ENCODE measurements at places on chromosomes 6 and 20. TPM values are rescaled to one million over a fixed set of nuclear protein-coding genes. Genes with fewer than 3 reads are reported as not detected.

GRCh38 chr6:112032728-112033127, 21.2 kb upstream of the CCN6 start:
- no peak overlapping the region for H3K27ac ChIP-seq
- no peaks in the 10 kb centered on the region for H3K36me3 ChIP-seq
- peaks cover 4% of the 10 kb centered on the region for H3K27me3 ChIP-seq
- peaks cover 23% of the 10 kb centered on the region for H3K4me1 ChIP-seq

OR2H1 gene
- total RNA-seq, result not detected

C6orf58 gene
- total RNA-seq, result not detected

GRCh38 chr6:21213492-21213891, 380.1 kb upstream of the SOX4 start:
- H3K27me3 ChIP-seq, result no peaks in the 10 kb centered on the region
- no peak for DNase-seq
- no peak overlapping the region for H3K4me3 ChIP-seq
- H3K27ac ChIP-seq, result no peak overlapping the region
- H3K36me3 ChIP-seq, result peaks cover 31% of the 10 kb centered on the region
- H3K4me1 ChIP-seq, result peaks cover 6% of the 10 kb centered on the region

- DNase-seq, result no peak
- peaks cover 45% of the 10 kb centered on the region for H3K4me1 ChIP-seq
- no peaks in the 10 kb centered on the region for H3K36me3 ChIP-seq
- no peak overlapping the region for H3K4me3 ChIP-seq
- peaks cover 5% of the 10 kb centered on the region for H3K27me3 ChIP-seq
Measured at GRCh38 chr20:38131588-38132121, 33.4 kb downstream of the TGM2 start.

DNA sequence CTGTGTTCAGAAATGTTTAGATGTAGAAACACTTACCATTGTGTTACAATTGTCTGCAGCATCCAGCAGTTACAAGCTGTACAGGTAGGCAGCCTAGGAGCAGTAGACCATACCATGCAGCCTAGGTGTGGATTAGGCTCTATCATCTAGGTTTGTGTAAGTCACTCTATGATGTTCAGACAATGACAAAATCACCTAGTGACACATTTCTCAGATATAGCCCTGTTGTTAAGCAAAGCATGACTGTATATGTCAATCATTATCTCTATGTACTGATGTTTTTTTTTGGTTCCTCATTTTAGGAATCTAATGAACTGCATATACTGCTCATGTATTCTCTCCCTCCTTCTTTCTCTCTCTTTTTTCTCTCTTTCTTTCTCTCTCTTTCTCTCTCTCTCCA, 22.2 kb downstream of the CST8 start:
- H3K36me3 ChIP-seq, result no peaks in the 10 kb centered on the region
- peaks cover 15% of the 10 kb centered on the region for H3K4me1 ChIP-seq
- no peak overlapping the region for H3K27ac ChIP-seq
- H3K27me3 ChIP-seq, result no peaks in the 10 kb centered on the region

SCGN gene
- 47.1 TPM for total RNA-seq

SLC9A8 gene
- 8.6 TPM for total RNA-seq

- H3K27me3 ChIP-seq, result peaks cover 29% of the 10 kb centered on the region
- H3K27ac ChIP-seq, result peak overlapping the region; percentile 16
- no peak for DNase-seq
- peaks cover 7% of the 10 kb centered on the region for H3K36me3 ChIP-seq
Measured at GRCh38 chr20:64035066-64035932, 683 bp upstream of the C20orf204 start.

DNA sequence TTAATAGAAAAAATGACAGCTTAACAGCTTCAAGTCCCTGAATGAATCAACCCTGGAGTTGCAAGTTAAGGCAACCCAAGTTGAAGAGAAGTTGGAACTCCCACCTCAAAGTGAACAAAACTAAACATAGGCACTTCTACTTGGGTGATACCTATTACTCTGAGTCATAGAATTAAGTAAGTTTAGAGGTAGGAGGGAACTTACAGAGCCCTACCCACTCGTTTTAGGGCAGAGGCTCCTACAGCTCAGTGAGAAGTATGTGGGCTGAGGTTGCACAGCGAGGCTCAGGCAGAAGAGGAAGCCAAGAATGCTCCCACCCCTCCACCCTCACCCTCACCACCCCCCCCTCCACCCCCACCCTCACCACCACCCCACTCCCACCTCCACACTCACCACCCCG, 42.2 kb downstream of the NFATC2 start:
- H3K27ac ChIP-seq, result no peak overlapping the region
- no peak for DNase-seq
- peaks cover 8% of the 10 kb centered on the region for H3K36me3 ChIP-seq

TSHZ2 gene
- total RNA-seq, result 45.5 TPM

GRCh38 chr20:33442136-33443005, 1.2 kb downstream of the SNTA1 start:
- peaks cover 7% of the 10 kb centered on the region for H3K27me3 ChIP-seq
- peak overlapping the region; percentile 84 for H3K4me3 ChIP-seq
- no peaks in the 10 kb centered on the region for H3K36me3 ChIP-seq
- DNase-seq, result no peak

DNA sequence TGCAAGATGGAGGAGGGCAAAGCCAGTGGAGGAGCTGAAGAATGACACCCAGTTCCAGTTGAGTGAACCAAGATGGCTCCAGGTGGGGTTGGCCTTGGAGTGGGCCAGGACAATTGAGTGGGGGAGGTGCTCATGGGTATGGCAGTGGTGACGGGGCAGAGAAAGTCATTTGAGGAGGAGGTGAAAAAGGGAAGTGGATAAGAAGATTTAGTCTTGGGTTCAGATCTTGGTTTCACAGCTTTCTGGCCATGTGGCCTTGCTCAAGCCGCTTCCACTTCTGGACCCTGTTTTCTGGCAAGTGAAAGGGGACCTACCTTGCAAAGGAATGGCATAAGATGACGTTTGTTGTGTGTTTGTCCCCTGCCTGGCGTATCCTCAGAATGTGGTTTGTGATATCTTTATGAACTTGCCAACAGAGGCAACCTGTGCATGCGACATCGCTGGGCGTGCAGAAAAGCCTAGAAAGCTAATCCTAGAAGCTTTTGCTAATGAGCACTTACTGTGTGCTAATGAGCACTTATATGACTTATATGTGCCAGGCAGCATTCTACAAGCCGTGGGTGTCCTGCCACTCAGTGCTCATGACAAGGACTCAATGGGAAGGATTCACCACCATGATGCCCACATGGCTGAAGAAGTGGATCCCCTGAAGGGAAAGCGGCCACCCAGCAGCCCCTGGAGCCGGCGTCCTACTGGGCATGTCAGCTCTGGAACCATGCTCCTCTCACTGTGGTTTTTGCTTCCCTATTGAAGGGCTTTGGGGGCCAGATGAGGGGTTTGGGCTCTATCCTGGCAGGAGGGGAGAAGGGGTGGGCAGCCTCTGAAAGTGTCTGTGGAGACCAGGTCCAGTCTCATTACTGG, 23.6 kb upstream of the STX16 start:
- peaks cover 5% of the 10 kb centered on the region for H3K27me3 ChIP-seq
- no peak overlapping the region for H3K27ac ChIP-seq
- no peaks in the 10 kb centered on the region for H3K36me3 ChIP-seq

DYNLT2 gene
- 2.1 TPM for total RNA-seq

DNA sequence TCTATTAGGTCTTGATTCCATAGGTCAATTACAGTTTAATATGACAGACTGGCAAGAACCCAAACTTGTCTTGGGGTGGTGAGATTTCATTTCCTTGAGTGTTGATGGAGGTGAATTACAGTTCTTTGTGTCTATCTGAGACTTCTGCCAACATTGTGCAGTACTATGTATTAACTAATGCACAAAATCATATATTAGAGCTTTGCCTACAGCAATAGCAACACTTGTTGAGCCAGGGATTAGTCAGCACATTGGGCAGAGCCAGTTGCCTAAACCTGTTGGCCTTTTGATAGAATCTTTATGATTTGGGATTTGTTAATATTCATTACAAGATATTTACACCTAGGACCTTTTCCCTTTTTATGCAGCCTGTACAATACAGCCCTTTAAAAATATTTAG, 135.3 kb upstream of the CENPW start:
- H3K4me3 ChIP-seq, result no peak overlapping the region
- DNase-seq, result no peak
- no peaks in the 10 kb centered on the region for H3K4me1 ChIP-seq
- H3K27me3 ChIP-seq, result no peaks in the 10 kb centered on the region
- no peaks in the 10 kb centered on the region for H3K36me3 ChIP-seq

DNA sequence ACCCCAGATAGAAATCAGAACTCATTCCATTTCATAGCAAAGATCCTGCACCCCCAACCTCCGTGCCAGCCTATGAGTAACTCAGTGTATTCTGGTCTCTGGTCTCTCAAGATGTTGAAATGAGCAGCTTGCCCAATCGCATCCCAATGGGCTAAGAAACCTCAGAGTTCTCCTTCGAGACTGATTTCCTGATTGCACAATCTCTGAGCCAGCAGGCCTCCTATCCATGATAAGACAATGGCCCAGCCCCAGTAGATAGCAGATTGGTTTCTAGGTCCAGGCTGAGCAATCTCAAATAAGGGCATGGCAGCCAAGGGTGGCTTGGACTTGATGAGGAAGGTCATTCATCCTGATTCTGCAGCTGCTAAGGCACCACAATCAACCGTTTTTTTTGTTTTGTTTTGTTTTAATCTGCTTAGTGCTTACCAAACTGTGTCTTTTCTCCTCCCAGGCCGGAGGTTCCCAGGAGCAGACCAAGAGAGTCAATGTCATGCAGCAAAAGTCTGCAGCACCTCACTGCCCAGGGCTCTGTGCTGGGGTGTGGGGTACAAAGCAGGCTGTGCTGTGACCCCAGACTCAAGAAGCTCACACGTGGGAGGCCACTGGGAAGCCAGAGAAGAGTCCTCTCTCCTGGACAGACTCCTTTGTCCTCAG, 125.1 kb upstream of the NXT1 start:
- no peaks in the 10 kb centered on the region for H3K27me3 ChIP-seq
- no peak overlapping the region for H3K27ac ChIP-seq
- H3K36me3 ChIP-seq, result no peaks in the 10 kb centered on the region
- H3K4me1 ChIP-seq, result peaks cover 4% of the 10 kb centered on the region
- H3K4me3 ChIP-seq, result no peak overlapping the region

SAMHD1 gene
- total RNA-seq, result 52.6 TPM

TGM3 gene
- total RNA-seq, result 1.5 TPM

PRL gene
- 0.48 TPM for total RNA-seq

PNLDC1 gene
- total RNA-seq, result 0.17 TPM

- H3K4me1 ChIP-seq, result peaks cover 10% of the 10 kb centered on the region
- H3K36me3 ChIP-seq, result no peaks in the 10 kb centered on the region
- H3K27me3 ChIP-seq, result no peaks in the 10 kb centered on the region
- DNase-seq, result no peak
Measured at GRCh38 chr6:46983007-46983411, 59.1 kb downstream of the ADGRF1 start.

DNA sequence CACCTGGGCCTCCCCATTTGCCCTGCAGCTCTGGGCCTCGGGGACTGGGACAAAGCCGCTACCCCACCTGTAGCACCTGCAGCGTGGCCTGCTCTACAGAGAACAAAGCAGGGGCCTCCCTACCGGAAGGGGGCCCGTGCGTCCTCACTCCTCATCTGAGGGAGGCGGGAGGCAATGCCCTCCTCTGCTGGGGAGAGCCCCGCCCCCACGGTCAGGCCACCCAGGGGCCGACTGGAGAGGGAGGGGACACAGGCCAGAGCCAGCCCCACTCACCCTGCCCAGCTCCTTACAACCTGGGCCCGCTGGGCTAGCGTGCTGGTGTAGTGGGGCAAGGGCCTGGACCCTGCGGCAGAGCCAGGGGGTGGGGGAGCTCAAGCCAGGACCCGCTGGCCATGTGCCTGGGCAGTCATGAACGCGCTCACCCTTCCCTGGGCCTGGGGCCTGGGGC, 8.0 kb downstream of the LAMA5 start:
- DNase-seq, result no peak
- H3K27me3 ChIP-seq, result no peaks in the 10 kb centered on the region
- H3K4me1 ChIP-seq, result no peaks in the 10 kb centered on the region
- H3K36me3 ChIP-seq, result no peaks in the 10 kb centered on the region

- peaks cover 29% of the 10 kb centered on the region for H3K27me3 ChIP-seq
- no peaks in the 10 kb centered on the region for H3K36me3 ChIP-seq
- H3K4me1 ChIP-seq, result peaks cover 4% of the 10 kb centered on the region
Measured at GRCh38 chr20:11338496-11339306, 579.0 kb upstream of the BTBD3 start.

DNA sequence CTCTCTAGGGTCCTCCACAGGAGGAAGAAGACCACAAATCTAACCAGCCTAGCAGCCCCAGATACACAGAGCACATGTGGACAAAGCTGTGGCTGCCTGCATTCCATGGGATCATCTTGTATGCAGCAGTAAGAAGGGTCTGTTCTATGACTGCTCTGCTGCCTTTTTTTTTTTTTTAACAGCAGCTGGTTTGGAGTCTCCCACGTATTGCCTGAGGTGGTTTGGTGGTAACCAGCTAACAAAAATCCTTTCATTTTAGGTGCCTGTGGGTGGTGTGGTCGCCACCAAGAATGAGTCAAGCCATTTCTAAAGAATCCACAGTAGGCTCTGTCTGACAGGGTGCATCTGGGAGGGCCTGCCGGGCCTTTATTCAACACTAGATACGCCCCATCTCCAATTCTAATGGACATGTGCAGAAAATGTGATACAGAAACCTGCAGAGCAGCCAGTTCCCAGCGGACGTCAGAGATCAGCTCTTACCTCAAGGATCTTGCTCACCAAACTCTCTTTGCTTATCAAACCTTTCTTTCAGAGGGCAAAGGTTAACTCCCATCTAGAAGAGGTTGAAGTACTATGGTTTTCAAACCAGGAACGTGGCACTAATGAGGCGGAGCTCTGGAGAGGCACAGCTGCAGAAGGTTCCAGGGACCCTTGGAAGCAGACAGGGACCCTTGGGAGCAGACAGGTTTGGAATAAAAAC, 32.0 kb downstream of the GNAS-AS1 start:
- H3K27ac ChIP-seq, result no peak overlapping the region
- no peaks in the 10 kb centered on the region for H3K4me1 ChIP-seq

DNA sequence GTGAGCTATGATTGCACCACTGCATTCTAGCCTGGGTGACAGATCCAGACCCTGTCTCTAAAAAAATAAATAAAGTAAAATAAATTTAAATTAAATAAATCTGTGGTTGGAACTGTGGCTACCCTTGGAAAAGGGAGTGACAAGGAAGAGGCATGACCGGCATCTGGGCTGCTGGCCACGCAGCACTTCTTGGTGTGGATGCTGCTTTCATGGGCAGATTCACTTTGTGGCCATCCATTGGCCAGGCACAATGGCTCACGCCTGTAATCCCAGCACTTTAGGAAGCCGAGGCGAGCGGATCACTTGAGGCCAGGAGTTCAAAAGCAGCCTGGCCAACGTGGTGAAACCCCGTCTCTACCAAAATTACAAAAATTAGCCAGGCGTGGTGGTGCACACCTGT, 16.1 kb downstream of the EBF4 start:
- no peak overlapping the region for H3K27ac ChIP-seq
- peaks cover 5% of the 10 kb centered on the region for H3K4me1 ChIP-seq
- peak; percentile 39 for DNase-seq
- no peak overlapping the region for H3K4me3 ChIP-seq
- no peaks in the 10 kb centered on the region for H3K36me3 ChIP-seq
- H3K27me3 ChIP-seq, result peaks cover 19% of the 10 kb centered on the region

- H3K36me3 ChIP-seq, result no peaks in the 10 kb centered on the region
- H3K27me3 ChIP-seq, result no peaks in the 10 kb centered on the region
- no peak overlapping the region for H3K4me3 ChIP-seq
- no peak for DNase-seq
- H3K4me1 ChIP-seq, result no peaks in the 10 kb centered on the region
Measured at GRCh38 chr6:117232196-117232595, 33.2 kb upstream of the VGLL2 start.
